Bone marrow (tissue), 2 donors: ENCODE measurements at places on chromosomes 1 and 21.

GRCh38 chr21:17560377-17561025 lies 47.7 kb downstream of the CXADR start:
- no peak for DNase-seq

DNA sequence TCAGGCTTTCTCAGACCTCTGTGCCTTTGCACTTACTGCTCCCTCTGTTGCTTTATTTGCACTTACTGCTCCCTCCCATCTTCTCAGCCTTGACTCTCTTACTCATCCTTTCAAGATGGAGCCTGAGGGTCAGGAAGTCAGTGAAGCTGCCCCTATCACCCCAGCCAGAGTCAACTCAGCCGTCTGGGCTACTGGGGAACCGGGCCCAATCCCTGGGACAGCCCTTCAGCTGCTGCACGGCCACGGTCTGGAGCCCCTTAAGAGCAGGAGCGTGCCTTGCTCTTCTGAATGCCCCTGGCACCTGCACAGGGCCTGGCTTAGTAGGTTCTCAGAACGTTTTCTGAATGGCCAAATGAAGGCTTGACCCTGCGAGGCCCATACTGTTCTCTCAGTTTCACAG lies 244.4 kb downstream of the FOXD2 start:
- no peak for DNase-seq

DNA sequence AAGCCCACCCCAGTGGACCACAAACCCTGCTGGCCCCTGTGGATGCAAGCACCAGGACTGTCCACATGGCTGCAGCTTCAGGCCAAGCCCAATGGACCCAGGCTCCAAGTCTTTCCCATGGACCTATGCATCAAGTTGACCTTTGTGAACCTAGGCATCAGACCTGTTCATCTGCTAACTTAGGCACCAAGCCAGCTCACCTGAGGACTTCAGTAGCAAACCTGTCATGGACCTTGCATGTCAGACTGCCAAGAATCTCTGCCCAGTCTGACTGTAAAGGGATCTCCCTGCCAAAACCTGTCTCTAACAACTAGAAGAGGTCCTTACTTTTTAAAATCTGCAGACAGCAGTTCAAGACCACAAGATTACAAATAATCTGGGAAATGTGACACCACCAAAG lies 37.8 kb downstream of the FMO3 start:
- no peak for DNase-seq

- no peak for DNase-seq
These were observed 3.9 kb downstream of the TMEM63A start for GRCh38 chr1:225878282-225878681.

GRCh38 chr1:203665993-203666392 lies 39.4 kb downstream of the ATP2B4 start:
- DNase-seq = no peak

DNA sequence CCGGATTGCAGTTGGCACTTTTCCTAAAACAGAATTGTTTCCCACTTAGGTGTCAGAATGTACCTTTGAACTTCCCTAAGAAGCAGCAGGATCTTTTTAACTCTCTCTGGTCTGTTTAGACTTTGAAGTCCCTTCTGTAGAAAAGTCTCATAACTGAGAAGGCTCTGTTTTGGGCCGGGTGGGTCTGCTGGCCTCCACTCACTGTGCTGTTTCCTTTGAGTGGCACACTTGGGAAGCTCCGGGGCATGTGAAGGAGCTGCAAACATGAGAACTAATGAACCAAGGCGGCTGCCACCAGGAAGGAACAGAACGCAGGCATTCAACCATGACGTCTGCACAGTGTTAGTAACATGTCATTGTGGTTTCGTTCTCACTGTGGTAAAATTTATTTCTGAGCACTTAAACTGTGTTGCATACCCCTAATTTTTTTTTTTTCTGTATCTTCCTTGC lies 19.5 kb upstream of the NCMAP start:
- DNase-seq = no peak

DNA sequence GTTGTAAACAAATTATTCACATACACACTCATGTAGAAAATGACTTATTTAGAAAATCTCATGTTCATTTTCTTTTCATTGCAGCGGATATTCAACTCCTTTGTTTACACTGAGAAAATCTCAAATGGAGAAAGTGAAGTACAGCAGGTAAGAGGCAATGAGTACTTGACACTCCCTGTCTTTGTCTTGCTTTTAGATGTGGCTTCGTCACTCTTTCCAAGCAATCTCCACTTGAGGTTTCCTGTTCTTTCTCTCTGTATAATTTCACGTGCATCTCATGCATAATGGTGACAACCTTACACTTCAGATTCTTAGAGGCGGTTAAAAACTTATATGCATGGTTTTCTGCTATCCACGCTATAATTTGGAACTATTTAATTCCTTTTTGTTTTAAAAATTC lies 80.6 kb downstream of the CACHD1 start:
- no peak for DNase-seq

- no peak for DNase-seq
These were observed 117.2 kb downstream of the PLPP3 start for GRCh38 chr1:56462209-56462608.

GRCh38 chr1:157961805-157962762 lies 31.4 kb upstream of the KIRREL1 start:
- DNase-seq = no peak

DNA sequence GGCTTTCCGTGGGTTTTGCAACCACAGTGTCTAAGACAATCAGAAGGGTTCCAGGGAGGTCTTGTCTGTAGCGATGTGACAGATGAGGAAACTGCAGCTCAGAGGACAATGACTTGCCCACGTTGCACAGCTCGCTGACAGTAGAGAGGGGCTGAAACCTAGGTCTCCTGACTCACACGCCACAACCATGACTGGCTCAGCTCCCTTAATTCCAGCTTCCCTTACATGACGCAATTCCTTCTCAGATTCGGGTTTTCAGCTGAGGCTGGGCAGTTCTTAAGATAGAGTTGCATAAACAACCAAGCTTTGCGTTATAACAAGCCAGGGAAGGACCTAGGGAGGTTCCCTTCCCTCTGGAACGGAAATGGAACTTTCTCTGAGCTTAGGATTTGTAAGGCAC lies 36.3 kb downstream of the DHCR24 start:
- no peak for DNase-seq

DNA sequence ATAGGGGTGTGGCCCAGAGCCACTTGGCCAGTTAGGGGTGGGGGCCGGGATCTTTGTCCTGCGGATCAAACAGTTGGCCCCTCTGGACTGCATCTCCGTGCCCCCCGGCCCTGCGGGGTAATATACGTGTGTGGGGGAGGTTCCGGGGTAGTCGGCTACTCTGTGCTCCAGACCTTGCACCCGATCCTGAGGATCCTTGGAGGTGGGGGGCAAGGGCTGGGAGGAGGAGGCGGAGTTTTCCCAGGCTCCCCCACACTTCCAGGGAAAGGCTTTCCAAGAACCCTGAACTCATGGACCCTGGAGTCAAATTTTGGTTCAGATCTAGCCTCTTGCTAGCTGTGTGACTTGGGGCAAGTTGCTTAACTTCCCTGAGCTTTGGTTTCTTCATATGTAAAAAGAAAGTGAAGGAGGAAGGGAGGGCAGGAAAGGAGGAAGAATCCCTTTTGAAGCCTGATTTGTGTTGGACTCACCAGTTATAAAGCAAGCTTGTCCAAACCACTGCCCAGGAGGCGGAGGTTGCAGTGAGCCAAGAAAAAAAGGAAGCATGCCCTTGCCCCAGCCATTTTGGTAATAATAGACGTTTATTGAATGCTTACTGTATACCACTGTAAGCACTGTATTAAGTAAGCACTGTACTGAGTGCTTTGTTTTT lies 686 bp downstream of the MIIP start:
- no peak for DNase-seq

DNA sequence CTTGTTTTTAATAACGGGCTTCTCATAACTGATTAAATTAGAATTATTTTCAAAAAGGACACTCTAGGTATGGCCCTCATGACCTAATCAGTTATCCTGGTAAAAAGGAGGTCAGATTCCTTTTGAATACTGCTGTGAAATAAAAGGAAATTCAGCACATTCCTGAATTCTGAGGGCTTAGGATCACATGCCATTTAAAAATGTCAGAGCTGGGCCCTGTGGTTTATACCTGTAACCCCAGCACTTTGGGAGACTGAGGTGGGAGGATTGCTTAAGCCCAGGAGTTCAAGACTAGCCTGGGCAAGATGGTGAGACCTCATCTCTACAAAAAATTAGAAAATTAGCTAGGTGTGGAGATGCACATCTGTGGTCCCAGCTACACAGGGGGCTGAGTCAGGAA lies 18.0 kb upstream of the RABGGTB start:
- DNase-seq = no peak

DNA sequence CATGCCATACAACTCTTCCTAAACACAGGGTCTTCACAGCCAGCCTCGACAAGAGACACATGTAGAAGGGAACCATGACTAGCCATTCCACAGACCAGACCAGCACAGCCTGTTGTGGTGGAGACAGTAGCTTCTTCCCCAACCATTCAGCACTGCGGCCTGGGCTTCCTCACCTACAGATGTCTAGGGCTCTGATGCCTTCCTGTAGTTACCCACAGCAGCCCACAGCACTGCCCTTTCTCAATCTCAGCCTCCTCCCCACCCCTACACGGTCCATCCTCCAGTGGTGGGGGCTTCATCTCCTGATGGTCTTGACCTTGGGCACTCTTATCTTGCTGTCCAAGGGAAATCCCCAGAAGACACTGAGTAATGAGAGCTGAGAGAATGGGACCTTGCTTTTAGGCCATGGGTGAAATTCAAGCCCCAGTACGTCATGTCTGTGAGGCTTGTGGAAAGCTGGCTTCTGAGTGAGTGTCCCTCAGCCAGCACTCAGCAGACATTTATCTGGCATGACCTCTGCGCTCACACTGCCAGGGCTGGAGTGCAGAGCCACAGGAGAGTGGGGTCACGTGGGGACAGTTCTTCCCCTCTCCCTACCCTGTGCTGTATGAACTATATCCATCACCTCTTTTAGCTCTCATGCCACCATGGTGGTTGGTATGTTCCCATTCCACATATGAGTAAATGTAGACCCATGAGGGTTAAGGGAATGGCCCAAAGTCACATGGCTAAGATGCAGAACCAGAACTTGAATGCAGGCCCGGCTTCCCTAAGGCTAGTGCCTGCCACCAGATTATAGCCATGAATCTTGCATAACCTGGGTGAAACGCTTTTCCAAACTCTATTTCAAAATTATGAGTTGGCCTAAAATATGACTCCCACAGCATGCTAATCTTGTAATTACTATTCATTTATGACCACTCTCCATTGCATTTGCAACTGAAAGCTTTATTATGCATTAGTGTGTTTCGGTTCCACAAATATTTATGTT lies 104.7 kb downstream of the HIVEP3 start:
- DNase-seq = no peak

- DNase-seq = no peak
These were observed 100.0 kb downstream of the ELAVL4 start for GRCh38 chr1:50208756-50209155.

DNA sequence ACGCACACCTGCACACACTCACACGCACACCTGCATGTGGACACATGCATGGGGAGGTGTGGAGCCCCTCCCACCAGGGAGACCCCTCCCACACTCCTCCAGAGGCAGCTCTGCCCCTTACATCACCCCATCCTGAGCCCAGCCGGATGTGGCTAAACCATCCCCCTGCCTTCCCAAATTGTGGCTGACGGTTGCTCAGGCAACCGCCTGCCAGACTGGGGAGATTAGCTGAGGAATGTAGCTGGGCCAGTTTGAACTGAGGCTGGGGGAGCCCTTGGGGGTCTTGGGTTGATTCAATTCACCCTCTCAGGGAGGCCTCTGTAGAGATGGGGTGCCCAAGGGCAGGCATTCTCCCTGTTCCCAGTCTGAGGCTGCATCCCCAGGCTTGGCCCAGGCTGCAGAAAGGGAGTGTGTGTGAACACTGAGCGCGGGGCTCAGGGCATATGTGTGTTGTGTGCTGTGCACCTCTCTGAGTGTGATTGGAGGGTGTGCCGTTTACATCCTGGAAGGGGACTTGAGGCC lies 12.9 kb downstream of the PTPRU start:
- no peak for DNase-seq

GRCh38 chr1:87127581-87127980 lies 201.1 kb upstream of the LMO4 start:
- no peak for DNase-seq

DNA sequence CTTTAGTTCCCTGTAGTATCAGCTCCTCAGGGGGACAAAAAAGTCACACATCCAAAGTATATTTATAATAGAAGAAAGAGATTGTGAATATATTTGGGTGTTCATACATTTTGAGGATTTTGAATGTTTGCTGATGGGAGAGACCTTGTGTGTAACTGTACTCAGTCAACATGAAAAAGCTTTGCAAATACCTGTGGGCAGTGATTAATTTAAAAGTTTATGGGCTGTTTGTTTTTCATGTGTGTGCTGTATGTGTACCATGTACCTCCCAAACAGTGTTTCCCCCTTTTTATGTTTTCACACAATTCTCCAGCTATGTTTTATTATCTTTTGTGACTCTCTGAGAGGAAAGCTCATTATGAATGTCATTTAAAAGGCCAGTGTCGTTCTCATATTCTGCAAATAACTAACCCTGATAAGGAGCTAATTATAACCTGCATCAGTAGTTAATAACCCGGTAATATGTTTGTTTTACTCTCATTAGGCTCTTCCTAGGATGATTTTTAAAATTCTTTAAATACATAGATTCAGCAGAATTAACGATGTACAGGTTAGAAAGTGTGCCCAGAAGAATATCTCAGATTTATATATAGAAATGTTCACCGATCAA lies 271.5 kb downstream of the NFIA start:
- no peak for DNase-seq

GRCh38 chr1:63173161-63173560 lies 149.2 kb upstream of the FOXD3 start:
- no peak for DNase-seq

GRCh38 chr21:44991538-44992483 lies 52.0 kb downstream of the SLX9 start:
- no peak for DNase-seq

DNA sequence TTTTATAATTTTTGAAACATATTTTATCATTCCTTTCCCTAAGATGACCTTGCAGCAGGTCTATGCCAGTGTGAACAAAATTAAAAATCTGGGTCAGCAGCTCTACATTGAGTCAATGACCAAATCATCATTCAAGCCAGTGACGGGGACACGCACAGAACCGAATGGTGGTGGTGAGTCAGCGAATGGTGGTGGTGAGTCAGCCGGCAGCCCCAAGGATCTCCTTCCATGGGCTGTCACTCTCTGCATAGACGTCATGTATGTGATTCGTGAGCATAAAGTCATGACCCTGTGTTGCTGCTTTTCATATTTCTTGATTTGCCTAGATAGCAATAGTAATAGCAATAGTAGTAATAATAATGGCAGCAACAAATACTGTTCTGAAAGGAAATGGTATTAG lies 26.3 kb downstream of the PER3 start:
- DNase-seq = no peak

GRCh38 chr1:176770066-176770465 lies 307.1 kb downstream of the PAPPA2 start:
- DNase-seq = no peak
